Esophagus muscularis mucosa (tissue), 4 donors: ENCODE measurements at places on chromosomes 13 and 19.

DNA sequence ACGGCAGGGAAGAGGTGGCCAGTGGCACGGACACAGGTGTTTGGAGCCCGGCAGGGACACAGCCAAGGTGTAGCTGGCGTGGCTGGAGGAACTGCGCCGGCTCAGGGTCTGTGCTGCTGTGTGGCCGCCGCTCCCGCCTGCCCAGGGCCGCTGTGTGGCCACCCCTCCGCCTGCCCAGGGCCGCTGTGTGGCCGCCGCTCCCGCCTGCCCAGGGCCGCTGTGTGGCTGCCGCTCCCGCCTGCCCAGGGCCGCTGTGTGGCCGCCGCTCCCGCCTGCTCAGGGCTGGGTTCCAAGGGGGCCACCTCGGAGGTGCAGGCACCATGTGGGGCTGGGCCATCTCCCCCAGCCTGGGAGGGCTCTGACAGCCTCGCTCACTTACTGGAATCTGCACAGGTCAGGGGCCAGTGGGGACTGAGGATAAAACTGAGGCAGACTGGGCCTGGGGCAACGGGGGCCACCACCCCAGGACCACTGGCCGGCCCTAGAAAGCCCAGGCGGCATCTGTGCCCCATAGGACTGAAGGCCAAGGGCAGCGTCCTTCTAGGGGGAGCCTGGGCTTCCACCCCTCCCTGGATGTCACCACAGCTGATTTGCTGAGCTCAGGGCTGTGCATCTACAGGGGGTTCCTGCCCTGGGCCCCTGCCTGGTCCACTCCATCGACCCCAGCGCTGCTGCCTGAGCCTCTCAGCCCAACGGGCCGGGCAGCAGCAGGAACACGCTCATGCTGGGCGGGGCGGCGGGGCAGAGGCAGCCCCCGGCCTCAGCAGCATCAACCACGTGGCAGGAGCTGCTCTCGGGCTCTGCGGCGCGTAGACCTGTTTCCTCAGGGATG, 21.5 kb downstream of the C13orf46 start:
- peaks cover 9% of the 10 kb centered on the region for H3K36me3 ChIP-seq
- no peak overlapping the region for H3K4me3 ChIP-seq
- no peaks in the 10 kb centered on the region for H3K27me3 ChIP-seq
- H3K4me1 ChIP-seq, result peaks cover 10% of the 10 kb centered on the region

DNA sequence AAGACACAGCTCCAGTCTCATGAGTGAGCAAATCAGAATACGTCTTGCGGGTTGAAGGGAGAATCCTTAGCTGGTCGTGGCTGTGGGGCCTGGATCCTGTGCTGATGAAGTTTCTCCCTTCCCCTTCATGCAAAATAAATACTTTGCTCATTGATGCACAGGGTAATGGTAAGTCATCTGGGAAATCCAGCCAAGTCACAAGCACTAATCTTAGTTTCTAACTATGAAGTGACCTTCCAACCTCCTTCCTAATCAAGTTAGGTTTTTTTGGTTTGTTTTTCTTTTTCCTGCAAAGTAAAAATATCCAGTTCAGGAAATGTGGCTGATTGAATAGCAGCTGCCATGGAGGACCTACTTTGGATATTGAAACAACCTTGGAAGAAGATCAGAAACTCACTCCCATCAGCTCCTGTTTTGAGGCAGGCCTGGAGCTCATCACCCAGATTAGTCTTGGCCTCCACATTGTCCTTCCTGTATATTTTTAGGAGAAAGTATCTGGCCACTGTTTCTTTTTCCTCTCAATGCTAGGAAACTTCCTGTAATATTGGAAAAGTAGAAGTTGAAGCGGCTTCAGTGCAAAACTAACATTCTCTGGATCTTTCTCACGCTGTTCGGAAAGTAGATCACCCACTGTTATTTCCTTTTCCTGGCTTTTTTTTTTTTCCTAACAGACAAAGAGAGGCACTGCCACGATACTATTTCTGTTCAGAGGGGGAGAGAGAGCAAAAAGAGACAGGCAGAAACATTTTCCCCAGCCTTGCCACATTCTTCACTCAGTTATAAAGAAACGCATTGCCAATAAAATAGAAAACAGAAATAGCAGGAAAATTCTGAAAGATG, 12.3 kb upstream of the ARL11 start:
- no peak for DNase-seq
- no peaks in the 10 kb centered on the region for H3K36me3 ChIP-seq
- H3K4me1 ChIP-seq, result peaks cover 14% of the 10 kb centered on the region
- H3K4me3 ChIP-seq, result no peak overlapping the region
- peak overlapping the region; percentile 10 for H3K27ac ChIP-seq
- H3K27me3 ChIP-seq, result no peaks in the 10 kb centered on the region

GRCh38 chr13:113728571-113729054, 30.4 kb upstream of the TMEM255B start:
- no peak for DNase-seq
- no peak overlapping the region for H3K4me3 ChIP-seq
- H3K4me1 ChIP-seq, result peaks cover 36% of the 10 kb centered on the region
- no peaks in the 10 kb centered on the region for H3K27me3 ChIP-seq

DNA sequence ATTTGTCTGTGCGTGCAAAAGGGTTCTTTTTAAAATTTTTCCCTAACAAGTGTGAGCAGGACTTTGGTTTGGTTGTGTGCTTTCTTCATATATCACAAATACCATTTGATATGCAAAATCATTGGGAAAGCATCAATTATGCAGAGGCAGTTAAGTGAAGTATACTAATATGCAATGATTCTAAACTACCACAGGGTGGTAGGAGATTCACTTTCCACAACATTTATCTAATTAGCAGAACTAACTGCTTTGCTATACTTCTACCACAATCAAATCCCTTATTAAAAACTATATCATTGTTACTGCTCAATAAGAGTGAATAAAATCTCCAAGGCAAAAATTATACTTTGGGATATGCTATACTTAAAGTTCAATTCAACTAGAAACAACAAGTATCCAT, 2738.9 kb upstream of the PCDH20 start:
- DNase-seq, result no peak
- H3K27me3 ChIP-seq, result no peaks in the 10 kb centered on the region
- no peaks in the 10 kb centered on the region for H3K4me1 ChIP-seq
- no peak overlapping the region for H3K4me3 ChIP-seq
- no peaks in the 10 kb centered on the region for H3K36me3 ChIP-seq
- no peak overlapping the region for H3K27ac ChIP-seq
